ENCODE measurements at places on chromosomes 3 and 15.
A peak's percentile ranks its signal among the peaks of the same experiment; 100 is the strongest.

DNA sequence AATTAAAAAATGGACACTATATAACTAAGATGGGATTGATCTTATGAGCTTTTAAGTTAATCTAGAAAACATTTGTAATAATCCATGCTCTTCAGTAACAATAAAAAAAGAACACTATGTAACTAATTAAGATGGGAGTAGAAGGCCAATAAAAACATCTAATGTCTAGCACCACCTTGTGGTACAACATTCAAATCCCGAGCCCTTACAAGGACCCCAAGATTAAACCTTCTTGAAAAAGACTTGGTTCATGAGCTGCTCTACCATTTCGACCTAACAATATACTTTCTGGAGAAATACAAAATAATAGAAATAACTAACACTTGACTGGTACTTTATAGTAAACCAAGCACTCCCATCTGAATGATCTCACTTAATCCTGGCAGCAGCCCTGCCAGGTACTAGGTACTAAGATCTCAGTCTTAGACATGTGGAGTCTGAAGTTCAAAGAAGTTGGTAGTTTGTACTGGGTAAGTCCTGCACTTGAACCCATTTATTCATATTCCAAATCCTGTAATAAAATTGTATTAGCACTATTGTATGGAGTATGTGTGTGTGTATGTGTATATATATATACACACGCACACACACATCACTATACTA is 21.8 kb downstream of the METTL6 start:
- DNase-seq, result no peak

GRCh38 chr15:74050127-74050526 is 32.2 kb downstream of the GOLGA6A start:
- DNase-seq, result no peak

GRCh38 chr3:81823882-81824395 is 62.5 kb upstream of the GBE1 start:
- peak; percentile 10 for DNase-seq

DNA sequence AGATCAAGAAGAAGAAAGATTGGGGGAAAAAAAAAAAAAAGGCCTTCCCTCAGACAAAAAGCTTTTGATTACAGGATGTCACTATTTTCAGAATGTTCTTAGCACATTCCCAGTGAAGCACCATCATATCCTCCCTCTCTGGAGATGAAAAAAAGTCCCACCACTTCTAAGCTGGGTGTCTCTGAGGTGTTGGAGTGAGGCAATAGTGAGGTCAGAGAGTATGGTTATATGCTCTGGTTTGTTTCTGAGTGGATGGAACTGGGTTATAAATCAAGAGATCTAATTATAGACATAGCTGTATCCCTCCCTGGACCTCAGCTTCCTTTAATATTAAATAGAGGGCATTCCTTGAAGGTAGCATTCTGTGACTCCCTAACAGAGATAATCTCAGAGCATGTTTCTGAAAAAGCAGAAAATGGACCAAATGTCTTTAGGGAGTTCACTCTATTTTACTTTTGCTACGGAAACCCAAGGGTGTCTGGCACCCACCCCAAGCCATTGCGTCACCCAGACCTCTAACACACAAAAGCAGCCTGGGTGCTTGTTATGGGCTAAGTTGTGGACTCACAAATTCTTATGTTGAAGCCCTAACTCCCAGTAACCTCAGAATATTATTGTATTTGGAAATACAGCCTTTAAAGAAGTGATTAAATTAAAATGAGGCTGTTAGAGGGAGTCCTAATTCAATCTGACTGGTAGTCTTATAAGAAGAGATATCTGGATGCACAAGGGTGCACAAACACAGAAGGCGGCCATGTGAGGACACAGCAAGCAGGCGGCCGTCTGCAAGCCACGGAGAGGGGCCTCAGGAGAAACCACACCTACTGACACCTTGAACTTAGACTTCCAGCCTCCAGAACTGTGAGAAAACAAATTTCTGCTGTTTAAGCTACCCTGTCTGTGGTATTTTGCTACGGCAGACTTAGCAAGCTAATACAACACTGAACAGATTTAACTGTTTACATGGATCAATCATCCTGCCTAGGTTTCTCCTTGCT is 81.5 kb downstream of the MB21D2 start:
- DNase-seq, result no peak

GRCh38 chr15:82651708-82652107 is 4.5 kb upstream of the CPEB1 start:
- DNase-seq, result no peak

- peak; percentile 33 for DNase-seq
These were observed 102.3 kb downstream of the TPRA1 start for GRCh38 chr3:127488141-127488672.

GRCh38 chr3:125165189-125165947 is 47.2 kb downstream of the SLC12A8 start:
- peak; percentile 73 for DNase-seq

- no peak for DNase-seq
These were observed 123.2 kb upstream of the RAP2B start for GRCh38 chr3:153038779-153039178.

- DNase-seq, result no peak
These were observed 99.9 kb downstream of the PLD1 start for GRCh38 chr3:171710359-171710758.

DNA sequence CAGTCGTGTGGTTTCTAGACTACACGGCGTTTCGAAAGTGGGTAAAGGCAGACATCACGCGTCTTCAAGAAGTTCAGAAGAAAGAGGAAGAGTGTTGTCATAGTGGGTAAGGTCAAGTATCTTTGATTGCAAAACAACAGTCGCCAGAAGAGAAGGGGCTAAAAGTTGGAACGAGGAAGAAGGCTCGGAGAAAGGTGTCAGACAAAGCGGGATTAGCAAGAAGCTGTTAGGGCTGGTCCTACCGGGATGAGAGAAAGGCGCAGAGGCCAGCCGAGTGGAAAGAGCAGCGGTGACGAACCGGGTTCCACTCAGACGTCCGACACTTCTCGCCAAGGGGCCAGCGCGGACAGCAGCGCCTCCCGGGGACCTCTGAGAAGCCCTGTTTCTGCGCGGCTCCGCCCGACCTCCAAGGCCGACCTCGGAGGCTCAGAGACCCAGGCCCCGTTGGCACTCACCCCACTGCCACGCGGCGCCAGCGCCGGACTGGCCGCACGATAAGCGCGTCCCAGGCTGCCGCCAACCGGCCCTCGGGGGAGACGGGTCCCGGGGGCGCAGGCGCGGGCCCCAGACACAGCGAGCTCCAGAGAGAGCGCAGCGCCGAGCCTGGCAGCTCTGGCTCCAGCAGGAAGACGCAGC is 436 bp downstream of the ADPGK start:
- DNase-seq, result no peak

DNA sequence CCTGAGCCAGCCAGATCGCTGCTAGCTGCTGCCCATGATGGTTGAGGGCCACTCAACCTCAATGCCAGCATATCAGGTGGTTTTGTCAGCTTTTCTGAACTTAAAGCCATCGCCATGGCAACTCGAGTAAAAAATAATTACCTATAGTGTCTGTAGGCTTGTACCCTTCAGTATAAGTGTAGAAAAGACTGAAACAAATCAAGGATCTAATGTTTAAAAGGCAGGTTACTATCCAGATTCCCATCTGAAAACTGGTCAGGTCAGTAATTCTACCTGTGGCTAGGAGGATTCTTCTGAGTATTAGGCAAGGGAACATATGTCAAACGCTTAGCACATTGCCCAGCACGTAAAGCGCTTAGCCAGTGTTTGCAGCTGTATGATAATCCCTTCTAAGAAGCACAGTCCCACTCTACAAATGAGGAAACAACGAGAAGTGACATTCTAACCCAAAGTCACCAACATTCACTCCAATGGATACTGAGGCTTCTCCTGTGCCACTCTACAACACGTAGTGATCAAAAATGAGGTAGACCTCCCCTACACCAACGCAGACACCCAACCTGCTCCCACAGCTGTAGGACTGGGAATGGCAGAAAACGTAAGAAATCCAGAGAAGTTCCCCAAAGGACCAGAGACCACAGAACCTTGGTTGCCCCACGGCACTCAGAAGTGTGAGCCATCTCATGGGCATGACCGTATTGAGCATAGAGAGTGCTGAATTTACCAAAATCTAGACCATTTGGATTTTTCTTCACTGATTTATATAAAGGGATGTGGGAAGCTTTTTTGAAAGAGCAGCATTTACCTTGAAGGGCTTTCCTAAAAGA is 55.3 kb downstream of the SLTM start:
- DNase-seq, result no peak

DNA sequence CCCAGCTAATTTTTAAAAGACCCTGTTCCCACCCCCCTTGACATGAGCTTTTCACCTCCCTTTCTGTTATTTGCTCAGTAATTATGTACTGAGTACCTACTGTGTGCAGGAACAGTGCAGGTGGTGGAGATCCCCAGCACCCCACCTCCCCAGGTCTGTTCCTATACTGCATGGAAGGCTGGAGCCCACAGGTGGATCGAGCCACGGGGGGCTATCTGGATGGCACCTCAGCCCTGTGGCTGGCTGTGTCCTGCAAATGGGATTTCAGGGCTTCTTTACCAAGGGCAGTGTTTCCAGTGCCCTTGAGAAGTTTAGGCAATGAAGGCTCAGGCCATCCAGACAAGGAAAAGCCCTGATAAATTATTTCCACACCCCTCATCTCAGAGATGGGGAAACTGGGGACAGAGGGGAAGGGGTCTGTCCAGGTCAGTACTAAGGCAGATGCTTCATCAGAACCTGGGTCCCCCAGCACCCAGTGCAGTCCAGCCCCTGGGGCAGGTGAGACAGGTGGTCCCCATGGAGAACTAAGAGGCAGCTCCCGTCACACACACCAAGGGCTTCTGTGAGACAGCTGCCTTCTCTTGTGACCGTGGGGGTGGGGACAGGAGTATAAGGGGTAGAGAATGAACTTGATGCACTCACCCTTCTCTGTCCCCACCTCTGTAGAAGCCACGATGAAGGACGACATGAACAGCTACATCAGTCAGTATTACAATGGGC is 109.6 kb downstream of the ETFA start:
- no peak for DNase-seq
